GM23338 (cell line): ENCODE measurements at places on chromosomes 13 and 19. TPM values are rescaled to one million over a fixed set of nuclear protein-coding genes. Genes with fewer than 3 reads are reported as not detected.

Gene TMC4
- polyA plus RNA-seq, result 7.8 and 8.2 TPM in 2 replicates

DNA sequence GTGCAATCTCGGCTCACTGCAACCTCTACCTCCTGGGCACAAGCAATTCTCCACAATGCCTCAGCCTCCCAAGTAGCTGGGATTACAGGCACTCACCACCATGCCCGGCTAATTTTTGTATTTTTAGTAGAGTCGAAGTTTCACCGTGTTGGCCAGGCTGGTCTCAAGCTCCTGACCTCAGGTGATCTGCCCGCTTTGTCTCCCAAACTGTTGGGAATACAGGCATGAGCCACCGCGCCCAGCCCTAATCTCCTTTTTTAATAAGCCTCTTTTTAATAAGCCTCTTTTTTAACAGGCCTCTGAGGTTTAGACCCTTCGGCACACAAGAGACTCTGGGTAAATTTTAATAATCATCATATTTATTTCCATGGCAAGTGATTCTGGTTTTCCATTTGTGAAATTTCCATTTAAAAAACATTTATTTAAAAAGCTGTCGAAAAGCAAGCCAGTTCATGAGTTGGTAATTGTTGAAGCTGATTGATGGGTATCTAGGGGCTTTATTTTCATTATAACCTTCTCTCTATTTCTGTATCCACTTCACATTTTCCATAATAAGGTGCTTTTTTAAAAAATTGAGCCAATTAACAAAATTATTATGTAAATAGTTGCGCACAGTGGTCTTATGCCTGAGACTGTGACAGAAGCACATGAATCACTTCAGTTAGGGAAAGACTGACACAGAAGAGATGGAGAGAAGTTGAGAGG is 11.8 kb downstream of the POU2F2 start:
- no peak for DNase-seq
- no peak overlapping the region for H3K4me3 ChIP-seq
- H3K36me3 ChIP-seq, result no peaks in the 10 kb centered on the region
- peaks cover 15% of the 10 kb centered on the region; the same call in 1 of the 2 replicates for H3K4me1 ChIP-seq
- H3K27me3 ChIP-seq, result no peaks in the 10 kb centered on the region

- H3K27ac ChIP-seq, result no peak overlapping the region
- no peak for DNase-seq
- H3K36me3 ChIP-seq, result no peaks in the 10 kb centered on the region
- no peaks in the 10 kb centered on the region for H3K27me3 ChIP-seq
Measured at GRCh38 chr13:33132644-33133440, 116.6 kb downstream of the KL start.

DNA sequence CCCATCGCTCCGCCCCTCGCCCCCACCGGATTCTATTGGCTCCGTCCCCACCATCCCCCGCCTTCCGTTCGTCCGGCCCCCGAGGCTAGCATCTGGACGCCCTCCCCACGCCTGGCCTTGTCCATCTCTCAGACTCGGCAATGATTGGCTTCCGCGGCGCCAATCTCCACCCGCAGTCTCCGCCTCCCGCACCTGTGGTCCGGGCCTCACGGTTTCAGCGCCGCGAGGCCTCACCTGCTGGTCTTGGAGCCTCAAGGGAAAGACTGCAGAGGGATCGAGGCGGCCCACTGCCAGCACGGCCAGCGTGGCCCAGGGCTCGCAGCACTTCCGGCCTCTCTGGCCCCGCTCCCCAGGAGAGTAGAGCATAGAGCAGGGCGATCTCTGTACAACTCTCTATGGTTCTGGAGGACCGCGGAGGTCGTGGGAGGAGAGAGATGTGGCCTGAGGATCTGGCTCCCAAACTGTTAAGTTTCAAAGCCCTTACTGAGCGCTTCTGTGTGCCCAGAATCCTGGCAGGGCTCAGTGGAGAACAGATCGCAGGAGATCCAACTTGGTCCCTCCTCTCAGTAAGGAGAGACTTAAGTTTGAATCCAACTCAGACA is at the start of gene ERCC1:
TSS of gene ERCC1 (minus strand) at position 329 of the 602 bp plus-strand sequence. CDS start 543 bp downstream, outside the sequence.
- H3K27ac ChIP-seq, result peak within 1 kb of the TSS; percentile 98
- H3K4me1 ChIP-seq, result peaks cover 14% of the 10 kb centered on the region; the same call in 1 of the 2 replicates
- H3K36me3 ChIP-seq, result no peaks in the 10 kb centered on the region; the same call in 1 of the 2 replicates
- H3K4me3 ChIP-seq, result peak within 1 kb of the TSS; percentile 58
- H3K27me3 ChIP-seq, result no peaks in the 10 kb centered on the region

Gene OSCAR
- 1.6 and 2.6 TPM in 2 replicates for polyA plus RNA-seq

GRCh38 chr19:3248728-3249326 is 24.4 kb downstream of the CELF5 start:
- no peak for DNase-seq
- no peak overlapping the region for H3K27ac ChIP-seq
- no peaks in the 10 kb centered on the region for H3K27me3 ChIP-seq
- no peaks in the 10 kb centered on the region for H3K36me3 ChIP-seq
- no peaks in the 10 kb centered on the region; the same call in 1 of the 2 replicates for H3K4me1 ChIP-seq

Gene EDDM13
- 0.68 and 1.5 TPM in 2 replicates for polyA plus RNA-seq

- H3K27me3 ChIP-seq, result peaks cover 14% of the 10 kb centered on the region
- H3K36me3 ChIP-seq, result no peaks in the 10 kb centered on the region
- H3K4me1 ChIP-seq, result peaks cover 6% of the 10 kb centered on the region; the same call in 1 of the 2 replicates
- H3K27ac ChIP-seq, result peak overlapping the region; percentile 55; the same call in 1 of the 2 replicates
- peak; percentile 60 for DNase-seq
Measured at GRCh38 chr19:42325896-42326771, 699 bp downstream of the MEGF8 start.

DNA sequence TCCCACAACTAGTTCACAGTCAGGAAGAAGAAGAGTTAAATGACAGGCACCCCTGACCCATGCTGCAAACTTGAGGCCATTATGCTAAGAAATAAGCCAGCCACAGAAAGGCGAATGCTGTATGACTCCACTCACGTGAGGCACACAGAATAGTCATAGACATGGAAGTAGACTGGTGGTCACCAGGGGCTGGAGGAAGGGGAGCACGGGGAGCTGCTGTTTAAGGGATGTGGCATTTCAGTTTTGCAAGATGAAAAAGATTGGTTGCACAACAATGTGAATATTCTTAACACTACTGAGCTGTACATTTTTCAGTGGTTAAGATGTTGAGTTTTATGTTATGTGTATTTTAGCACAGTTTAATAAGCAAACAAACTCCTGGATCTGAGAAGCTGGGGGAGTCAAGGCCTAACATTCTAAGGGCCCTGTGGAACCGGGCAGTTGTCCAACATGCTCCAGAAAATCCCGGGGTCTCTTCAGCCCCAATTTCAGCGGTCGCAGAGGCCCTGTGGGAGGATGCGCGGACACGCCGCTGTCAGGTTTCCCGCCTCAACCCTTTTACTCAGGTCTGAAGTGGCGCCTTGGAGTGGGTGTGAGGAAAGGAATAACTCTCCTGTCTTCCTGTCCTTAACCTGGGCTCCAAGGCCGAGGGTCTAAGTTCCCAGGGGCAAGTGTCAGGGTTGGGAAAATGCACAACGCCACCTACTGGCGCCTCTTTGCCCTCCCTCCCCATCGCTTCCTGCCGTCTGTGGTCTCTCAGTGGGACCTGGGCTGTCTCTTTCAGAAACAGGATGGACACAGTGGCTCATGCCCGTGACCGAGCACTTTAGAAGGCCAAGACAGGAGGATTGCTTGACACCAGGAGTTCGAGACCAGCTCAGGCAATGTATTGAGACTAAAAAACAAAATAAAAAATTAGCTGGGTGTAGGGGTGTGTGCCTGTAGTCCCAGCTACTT is 4.4 kb upstream of the TMEM272 start:
- H3K4me3 ChIP-seq, result no peak overlapping the region
- H3K27ac ChIP-seq, result no peak overlapping the region
- no peaks in the 10 kb centered on the region for H3K27me3 ChIP-seq
- peak; percentile 94 for DNase-seq
- no peaks in the 10 kb centered on the region for H3K4me1 ChIP-seq

Gene RNF126
- polyA plus RNA-seq, result 91.7 and 95.7 TPM in 2 replicates

- peaks cover 3% of the 10 kb centered on the region for H3K4me1 ChIP-seq
- no peaks in the 10 kb centered on the region for H3K27me3 ChIP-seq
- H3K36me3 ChIP-seq, result no peaks in the 10 kb centered on the region
- H3K27ac ChIP-seq, result no peak overlapping the region
Measured at GRCh38 chr13:40472427-40473220, 193.8 kb downstream of the FOXO1 start.

Gene AP1M2
- 128 and 141 TPM in 2 replicates for polyA plus RNA-seq

- no peak for DNase-seq
- H3K27ac ChIP-seq, result no peak overlapping the region
- no peak overlapping the region for H3K4me3 ChIP-seq
- no peaks in the 10 kb centered on the region for H3K27me3 ChIP-seq
- no peaks in the 10 kb centered on the region for H3K36me3 ChIP-seq
- H3K4me1 ChIP-seq, result no peaks in the 10 kb centered on the region
Measured at GRCh38 chr13:86581706-86582105, 782.5 kb upstream of the SLITRK6 start.

GRCh38 chr19:2424686-2425621 is 2.4 kb downstream of the TIMM13 start:
- H3K27ac ChIP-seq, result no peak overlapping the region
- H3K27me3 ChIP-seq, result no peaks in the 10 kb centered on the region
- peak; percentile 84 for DNase-seq
- H3K36me3 ChIP-seq, result no peaks in the 10 kb centered on the region
- H3K4me1 ChIP-seq, result peaks cover 14% of the 10 kb centered on the region

Gene F7
- polyA plus RNA-seq, result 0.16 and 0.21 TPM in 2 replicates

Gene DCLK1
- polyA plus RNA-seq, result 12.2 and 13.1 TPM in 2 replicates

DNA sequence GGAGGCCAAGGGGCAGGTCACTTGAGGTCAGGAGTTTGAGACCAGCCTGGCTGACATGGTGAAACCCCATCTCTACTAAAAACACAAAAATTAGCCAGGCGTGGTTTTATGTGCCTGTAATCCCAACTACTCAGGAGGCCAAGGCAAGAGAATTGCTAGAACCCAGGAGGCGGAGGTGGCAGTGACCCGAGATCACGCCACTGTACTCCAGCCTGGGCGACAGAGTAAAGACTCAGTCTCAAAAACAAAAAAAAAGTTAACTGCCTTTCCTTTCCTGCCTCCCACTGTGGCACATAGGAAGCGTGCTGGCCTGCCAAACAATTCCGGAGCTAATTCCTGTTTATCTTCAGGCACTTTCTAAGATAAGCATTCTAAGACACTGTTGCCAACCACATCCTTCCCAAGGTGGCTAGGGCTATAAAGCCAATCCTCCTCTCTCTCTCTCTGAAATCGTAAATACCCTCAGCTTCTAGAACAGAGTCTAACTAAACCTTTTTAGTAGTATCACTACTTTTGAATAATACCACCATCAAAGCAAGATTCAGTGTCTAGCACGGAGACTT is 21.6 kb downstream of the SLC25A30 start:
- no peak overlapping the region for H3K4me3 ChIP-seq
- peaks cover 3% of the 10 kb centered on the region; the same call in 1 of the 2 replicates for H3K36me3 ChIP-seq

- no peak overlapping the region for H3K27ac ChIP-seq
- H3K4me3 ChIP-seq, result no peak overlapping the region
- H3K4me1 ChIP-seq, result peaks cover 14% of the 10 kb centered on the region; the same call in 1 of the 2 replicates
- no peaks in the 10 kb centered on the region for H3K36me3 ChIP-seq
Measured at GRCh38 chr19:17423429-17424208, 3.8 kb downstream of the MVB12A start.

- no peaks in the 10 kb centered on the region for H3K27me3 ChIP-seq
- H3K27ac ChIP-seq, result no peak overlapping the region
- no peaks in the 10 kb centered on the region for H3K36me3 ChIP-seq
Measured at GRCh38 chr13:38954291-38954690, 36.3 kb downstream of the STOML3 start.

DNA sequence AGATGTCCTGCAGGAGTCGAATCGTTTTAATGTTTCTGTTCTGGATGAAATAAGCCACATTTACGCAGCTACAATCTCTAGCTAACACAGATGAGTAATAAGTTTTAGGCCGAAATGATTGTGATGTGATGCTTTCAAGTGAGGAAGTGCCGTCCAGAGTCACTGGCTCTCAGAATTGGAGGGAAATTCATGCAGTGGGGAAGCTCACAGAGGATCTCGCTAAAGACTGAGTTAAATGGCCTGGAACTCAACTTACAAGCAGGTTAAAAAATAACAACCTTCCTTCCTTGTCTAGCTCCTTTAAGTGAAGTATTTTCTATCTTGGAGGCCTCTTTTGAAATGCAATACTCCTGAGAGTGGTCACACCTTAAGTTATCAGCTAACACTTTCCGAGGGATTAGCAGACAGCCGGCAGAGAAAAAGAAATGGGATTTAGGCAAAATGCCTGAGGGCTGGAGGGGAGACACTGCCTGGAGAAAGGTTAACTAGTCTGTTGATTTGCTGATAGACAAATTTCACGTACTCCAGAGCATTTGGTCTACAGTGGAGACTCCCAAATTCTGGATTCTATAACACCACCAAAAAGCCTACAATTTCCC is 74.2 kb downstream of the IRS2 start:
- H3K27ac ChIP-seq, result no peak overlapping the region
- no peaks in the 10 kb centered on the region for H3K36me3 ChIP-seq
- H3K4me3 ChIP-seq, result no peak overlapping the region
- H3K27me3 ChIP-seq, result no peaks in the 10 kb centered on the region
- no peak for DNase-seq

DNA sequence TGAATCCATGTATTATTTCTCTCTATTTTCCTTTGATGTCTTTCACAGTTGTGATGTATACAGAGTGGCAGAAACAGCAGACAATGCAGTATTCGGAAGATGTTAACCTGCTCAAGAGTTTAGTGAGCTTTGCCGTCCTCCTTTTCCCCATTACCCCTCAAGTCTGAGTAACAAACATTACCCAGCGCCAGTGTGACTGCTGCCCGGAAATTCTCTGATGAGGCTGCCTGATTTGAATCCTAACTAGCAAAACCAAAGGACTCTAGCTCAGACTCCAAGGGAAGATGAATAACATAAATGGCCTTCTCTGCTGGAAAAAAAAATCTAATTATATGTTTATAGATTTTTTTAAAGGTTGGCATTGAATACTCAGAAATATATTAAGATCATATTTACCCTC is 247.3 kb upstream of the SOX21 start:
- H3K4me1 ChIP-seq, result no peaks in the 10 kb centered on the region
- no peak overlapping the region for H3K4me3 ChIP-seq
- H3K27ac ChIP-seq, result no peak overlapping the region

Gene NLRP7
- 1.2 and 1.4 TPM in 2 replicates for polyA plus RNA-seq

DNA sequence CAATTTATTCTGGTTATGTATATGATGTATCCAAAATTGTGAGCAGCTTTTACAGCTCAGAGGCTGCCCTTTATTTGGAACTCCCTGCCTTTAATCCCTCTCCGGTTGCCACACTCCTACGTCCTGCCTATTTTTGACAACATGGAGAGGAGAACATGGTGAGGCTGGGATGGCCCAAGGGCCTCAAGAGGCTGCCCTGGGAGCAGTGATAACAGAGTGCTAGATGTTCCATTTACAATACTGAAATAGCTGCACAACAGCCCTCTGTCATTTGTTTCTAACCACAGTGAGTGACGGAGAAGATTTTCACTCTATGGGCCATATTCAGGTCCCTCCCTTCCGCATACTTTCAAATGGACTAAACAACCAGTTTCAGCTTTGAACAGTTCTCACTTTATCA is 33.4 kb downstream of the STARD13 start:
- H3K4me3 ChIP-seq, result no peak overlapping the region
- no peaks in the 10 kb centered on the region for H3K36me3 ChIP-seq
- H3K4me1 ChIP-seq, result 0 out of 2 replicates have a peak, but pooled peaks cover 6% of the 10 kb centered on the region
- no peaks in the 10 kb centered on the region for H3K27me3 ChIP-seq
- no peak for DNase-seq

Gene NKPD1
- polyA plus RNA-seq, result 0.09 and 0.24 TPM in 2 replicates

- peaks cover 2% of the 10 kb centered on the region; the same call in 1 of the 2 replicates for H3K4me1 ChIP-seq
- H3K27me3 ChIP-seq, result no peaks in the 10 kb centered on the region
- no peak overlapping the region for H3K4me3 ChIP-seq
- no peak for DNase-seq
Measured at GRCh38 chr19:11404588-11405222, 14.4 kb downstream of the RGL3 start.

GRCh38 chr19:54606891-54607784 is 13.7 kb downstream of the LILRA1 start:
- no peak for DNase-seq
- no peaks in the 10 kb centered on the region for H3K27me3 ChIP-seq
- peaks cover 7% of the 10 kb centered on the region for H3K36me3 ChIP-seq
- H3K4me3 ChIP-seq, result no peak overlapping the region

Gene EFNB2
- 5.5 and 5.7 TPM in 2 replicates for polyA plus RNA-seq

GRCh38 chr19:4682417-4683200 is 12.5 kb upstream of the MYDGF start:
- no peak for DNase-seq
- 0 out of 2 replicates have a peak, but pooled peaks cover 4% of the 10 kb centered on the region for H3K4me1 ChIP-seq
- H3K27me3 ChIP-seq, result no peaks in the 10 kb centered on the region
